ENCODE measurements at places on chromosomes 4 and X. TPM values are rescaled to one million over a fixed set of nuclear protein-coding genes. Genes with fewer than 3 reads are reported as not detected.

GRCh38 chr4:152709675-152710438 is 30.1 kb upstream of the TMEM154 start:
- DNase-seq: no peak

Gene NAA11
- not detected for total RNA-seq

DNA sequence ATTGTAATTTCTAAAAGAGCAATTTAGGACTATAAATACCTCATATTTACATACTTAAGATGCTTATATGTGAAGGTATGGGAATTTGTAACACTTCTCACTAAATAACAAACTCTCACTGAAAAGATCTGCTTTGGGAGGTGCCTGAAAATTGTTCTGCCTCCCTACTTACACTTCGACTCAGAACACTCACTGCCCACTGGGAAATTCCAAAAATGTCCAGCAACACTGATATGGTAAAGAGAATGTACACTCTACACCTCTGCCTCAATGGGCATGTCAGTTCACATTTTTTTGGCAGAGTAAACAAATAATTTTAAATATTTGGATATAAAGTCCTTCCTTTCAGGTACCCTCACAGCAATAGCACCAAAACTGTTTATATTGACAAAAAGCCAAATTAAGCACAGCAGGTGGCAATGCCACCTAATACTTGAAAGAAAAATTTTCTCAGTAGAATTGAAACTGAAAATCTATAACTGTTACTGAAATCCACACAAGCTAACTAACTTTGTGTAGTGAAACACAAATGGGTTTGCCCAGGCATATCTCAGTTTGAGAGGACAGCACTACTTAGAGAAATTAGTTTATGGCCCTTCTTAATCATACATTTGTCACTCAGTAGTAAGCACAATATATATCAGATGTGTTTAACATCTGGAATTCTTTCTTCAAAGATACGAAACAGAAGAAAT is 67.1 kb downstream of the PRDM5 start:
- no peak for DNase-seq

- no peak for DNase-seq
These were observed 255.5 kb downstream of the BMPR1B start for GRCh38 chr4:95013236-95013635.

GRCh38 chr4:102620697-102621497 is 119.7 kb downstream of the NFKB1 start:
- DNase-seq: no peak

- no peak for DNase-seq
These were observed 851.9 kb upstream of the FRG1 start for GRCh38 chr4:189088780-189089179.

- DNase-seq: no peak
These were observed 12.8 kb downstream of the APLN start for GRCh38 chrX:129641941-129642340.

DNA sequence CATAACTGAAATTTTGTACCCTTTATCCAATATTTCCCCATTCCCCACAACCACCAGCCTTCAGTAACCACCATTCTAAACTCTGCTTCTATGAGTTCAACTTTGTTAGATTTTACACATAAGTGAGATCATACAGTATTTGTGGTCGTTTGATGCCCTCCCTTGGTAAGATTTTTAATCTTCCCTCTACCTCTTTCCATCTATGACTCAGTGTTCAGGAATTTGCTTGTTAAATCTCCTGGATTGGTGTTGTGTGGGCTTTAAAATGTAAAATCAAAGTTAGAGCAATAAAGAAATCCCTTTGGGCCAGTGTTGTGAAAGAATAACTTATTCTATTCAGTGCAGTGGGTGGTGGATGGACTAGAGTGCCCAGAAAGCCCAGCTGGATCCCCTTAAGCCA is 37.4 kb downstream of the SLC16A2 start:
- no peak for DNase-seq

DNA sequence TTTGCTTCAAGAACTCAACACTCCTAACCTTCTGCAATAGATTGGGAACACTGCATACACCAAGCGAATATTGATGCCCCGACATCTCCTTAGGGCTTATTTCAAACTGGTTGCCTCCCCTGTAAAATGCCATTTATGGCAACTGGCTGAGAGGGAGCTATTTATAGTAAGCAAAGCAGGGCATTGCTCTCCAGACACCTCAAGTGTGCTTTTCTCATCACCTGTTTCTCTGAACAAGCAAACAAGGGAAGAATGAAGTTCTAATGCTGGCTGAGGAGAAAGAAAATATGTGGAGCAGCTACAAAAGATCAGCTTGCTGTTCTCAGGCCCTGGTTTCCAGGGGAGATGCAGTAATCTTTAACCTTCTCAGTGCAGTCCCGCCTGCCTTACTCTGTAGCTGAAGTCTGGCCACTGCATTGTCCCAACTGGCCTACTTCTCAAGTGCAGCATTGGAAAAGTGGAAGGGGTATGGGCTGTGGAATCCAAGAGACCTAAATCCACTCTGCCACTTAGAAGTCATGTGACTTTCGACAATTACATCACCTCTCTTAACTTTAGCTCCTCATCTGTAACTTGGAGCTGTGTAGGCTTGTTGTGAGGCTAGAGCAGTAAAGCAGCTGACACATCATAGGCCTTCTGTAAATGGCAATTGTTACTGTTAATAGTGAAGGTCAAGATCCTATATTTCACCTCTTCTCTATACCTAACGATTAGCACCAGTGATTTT is 47.9 kb upstream of the FGF13 start:
- no peak for DNase-seq

Gene GYPA
- 0.65 TPM for total RNA-seq

DNA sequence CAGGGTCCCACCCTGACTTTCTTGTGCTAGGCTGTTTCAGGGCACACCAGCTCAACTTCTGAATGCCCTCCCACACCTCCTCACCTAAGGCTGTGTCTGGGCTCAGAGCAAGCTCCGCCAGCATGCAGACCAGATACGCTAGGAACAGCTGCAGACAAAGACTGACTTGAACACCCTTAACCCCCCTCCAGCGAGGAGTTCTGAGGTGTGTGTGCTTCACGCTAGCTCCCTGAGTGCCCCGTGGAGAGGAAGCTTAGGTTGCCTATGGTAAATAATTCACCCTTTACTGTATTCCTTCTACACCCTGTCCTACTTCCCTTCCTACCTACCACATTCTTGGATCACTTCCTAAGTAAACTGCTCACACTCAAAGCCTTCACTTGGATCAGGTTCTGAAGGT is 115.0 kb downstream of the VCX3B start:
- no peak for DNase-seq

Gene RAB39B
- total RNA-seq: 0.19 TPM
